ENCODE measurements at places on chromosomes 2 and 18. TPM values are rescaled to one million over a fixed set of nuclear protein-coding genes. Genes with fewer than 3 reads are reported as not detected.

ADCYAP1 gene
- total RNA-seq, result 0.27 TPM

GRCh38 chr2:142710336-142710735 is 167.1 kb upstream of the KYNU start:
- no peak for DNase-seq

DNA sequence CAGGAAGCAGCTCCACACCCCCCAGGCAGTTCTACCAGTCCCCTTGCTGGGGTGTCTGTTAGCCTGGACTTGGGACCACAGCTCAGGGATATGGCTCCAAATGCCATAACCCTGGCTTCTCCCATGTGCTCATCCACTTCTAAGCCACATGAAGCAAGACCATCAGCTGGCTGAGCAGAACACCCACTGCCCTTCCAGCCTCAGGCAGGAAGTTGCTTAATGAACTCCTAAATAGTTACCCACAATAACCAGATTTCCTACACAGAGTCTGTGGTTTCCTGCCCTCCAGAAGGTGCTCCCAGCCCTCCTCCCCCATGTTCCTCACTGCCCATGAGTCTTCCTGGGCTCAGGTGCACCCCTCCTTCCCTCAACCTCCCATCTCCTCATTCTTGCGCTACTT is 98.3 kb upstream of the EPC2 start:
- DNase-seq, result no peak

AQP12A gene
- total RNA-seq, result not detected

SERPINB11 gene
- not detected for total RNA-seq

- peak; percentile 49 for DNase-seq
Observed at GRCh38 chr2:130869441-130870160, 32.9 kb downstream of the ARHGEF4 start.

LBH gene
- total RNA-seq, result 19.8 TPM

GRCh38 chr2:222248256-222248655 is 50.5 kb downstream of the PAX3 start:
- no peak for DNase-seq

- DNase-seq, result no peak
Observed at GRCh38 chr2:188333751-188334524, 42.3 kb downstream of the GULP1 start.

DNA sequence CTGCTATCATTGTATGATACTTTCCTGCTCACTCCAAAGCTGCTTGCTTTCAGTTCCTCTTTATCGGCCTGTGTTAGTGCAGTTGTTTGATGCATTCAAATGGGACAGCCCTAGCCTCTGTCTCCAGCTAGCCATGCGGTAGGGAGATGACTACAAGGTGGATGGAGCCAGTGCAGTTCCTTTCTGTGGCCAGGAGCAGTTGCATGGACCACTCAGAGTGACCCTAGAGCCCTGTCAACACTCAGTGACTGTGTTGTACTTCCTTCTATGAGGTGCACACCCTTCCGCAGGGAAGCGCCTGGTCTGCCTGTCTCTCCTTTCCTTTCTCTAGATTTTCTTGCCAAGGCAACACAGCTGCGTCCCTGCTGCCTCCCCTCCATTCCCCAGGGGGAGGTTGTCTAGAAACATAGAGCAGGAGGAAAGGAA is 33.8 kb downstream of the KCNS3 start:
- DNase-seq, result no peak

GRCh38 chr2:79100285-79100684 is 12.5 kb upstream of the REG1B start:
- no peak for DNase-seq

DNA sequence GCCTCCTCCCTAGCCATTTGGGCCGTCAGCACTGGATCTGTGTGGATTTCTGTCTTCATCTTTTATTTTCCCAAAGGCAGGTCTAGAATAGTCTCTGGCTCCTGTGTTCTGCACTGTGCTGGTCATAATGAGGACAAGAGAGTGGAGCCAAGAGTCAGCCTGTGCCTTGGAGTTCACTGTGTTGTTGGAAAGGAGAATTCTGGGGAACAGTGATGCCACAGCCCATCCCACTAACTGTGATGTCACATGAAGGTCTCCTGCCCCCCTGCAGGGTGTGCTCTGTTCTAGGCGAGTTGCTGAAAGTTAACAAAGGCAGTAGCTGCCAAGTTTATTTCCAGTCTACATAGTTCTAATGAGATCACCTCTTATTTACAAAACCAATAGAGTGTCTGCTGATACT is 248.5 kb downstream of the TPGS2 start:
- no peak for DNase-seq

HNRNPLL gene
- 50.2 TPM for total RNA-seq

DNA sequence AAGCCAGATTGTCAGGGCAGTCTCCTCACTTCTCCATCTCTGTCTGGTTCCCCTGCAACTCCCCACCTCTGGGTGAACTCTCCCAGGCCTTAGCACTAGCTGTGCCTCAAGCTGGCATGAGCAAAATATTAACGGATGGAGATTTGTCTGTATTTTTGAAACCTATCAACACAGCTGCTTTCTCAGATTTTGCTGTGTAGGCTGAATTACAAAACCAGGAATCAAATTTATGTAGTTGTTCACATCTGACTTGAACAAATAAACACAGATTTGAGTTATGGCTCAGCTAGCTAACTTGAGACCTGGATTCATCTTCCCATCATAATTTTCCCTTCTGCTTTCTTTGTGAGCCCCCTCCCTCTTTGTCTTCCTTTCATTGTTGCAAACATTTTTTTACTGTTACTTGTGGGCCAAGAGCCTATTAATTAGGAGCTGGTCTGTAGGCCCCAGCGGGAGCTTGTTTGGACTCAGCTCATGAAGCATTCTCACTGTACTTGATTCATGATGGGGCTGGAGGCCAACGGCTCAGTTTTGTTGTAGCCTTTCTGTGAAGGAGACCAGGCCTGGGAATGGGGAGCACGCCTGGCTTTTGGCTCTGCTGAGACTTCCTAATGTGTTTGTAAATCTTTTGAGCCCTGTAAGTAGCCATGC is 164.1 kb upstream of the GATA6 start:
- no peak for DNase-seq

DNA sequence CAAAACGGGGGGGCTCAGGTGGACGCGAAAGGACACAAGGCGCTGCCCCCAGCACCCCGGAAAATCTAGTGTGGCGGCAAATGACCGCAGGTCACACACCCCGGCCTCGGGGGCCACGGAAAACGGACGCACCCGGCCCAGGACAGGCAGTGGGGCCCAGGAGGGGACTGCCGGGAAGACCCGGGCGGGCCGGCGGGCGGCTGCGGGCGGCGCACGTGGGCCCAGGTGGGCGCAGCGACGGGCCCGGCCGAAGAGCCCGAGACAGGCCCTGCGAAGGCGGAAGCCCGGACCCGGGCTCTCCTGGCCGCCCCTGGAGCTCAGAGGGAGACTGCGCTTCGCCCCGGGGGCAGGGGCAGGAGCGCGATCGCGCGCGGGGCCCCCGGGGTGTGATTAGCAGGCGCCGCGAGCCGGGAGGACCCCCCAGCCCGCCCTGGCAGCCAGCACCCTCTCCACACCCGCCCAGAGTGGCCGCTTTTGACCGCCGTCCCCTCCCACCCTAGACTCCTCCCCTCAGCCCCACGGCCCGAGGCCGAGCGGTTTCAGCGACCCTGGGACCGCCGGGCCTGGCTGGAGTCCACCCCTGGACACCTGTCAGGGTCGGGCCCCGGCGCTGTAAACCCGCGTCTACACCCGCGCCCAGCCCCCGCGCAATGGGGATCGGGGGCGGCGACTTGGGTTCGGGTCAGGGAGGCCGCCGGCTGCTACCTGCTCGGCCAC is 773 bp downstream of the MBP start:
- peak; percentile 86 for DNase-seq

KCNS3 gene
- 16.9 TPM for total RNA-seq

NGEF gene
- 17.5 TPM for total RNA-seq

GRCh38 chr2:169362894-169363559 is 693 bp upstream of the LRP2 start:
- no peak for DNase-seq

DNA sequence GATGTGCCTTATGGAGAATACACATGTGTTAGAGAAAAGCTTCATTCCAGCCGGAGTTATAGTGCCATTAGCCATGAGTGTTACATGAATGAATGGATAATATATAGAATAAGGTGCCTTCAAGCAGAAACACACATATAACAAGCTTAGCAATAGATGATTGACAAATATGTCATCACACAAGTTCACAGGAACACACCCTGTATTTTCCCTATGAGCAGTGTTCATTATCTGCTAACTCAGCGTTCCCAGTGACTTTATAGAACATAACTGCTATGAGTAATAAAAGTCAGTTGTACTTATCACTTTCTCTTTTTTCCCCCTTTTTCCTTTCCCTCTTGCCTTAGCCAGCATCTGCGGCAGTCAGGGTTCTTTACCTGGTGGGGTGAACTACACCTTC is 65.1 kb downstream of the TIMM21 start:
- DNase-seq, result no peak

- DNase-seq, result no peak
Observed at GRCh38 chr2:31238906-31239592, 5.1 kb downstream of the EHD3 start.

- no peak for DNase-seq
Observed at GRCh38 chr18:12911929-12912703, 28.1 kb upstream of the PTPN2 start.

GRCh38 chr2:73110168-73111072 is 2.3 kb downstream of the RAB11FIP5 start:
- DNase-seq, result peak; percentile 50

DNA sequence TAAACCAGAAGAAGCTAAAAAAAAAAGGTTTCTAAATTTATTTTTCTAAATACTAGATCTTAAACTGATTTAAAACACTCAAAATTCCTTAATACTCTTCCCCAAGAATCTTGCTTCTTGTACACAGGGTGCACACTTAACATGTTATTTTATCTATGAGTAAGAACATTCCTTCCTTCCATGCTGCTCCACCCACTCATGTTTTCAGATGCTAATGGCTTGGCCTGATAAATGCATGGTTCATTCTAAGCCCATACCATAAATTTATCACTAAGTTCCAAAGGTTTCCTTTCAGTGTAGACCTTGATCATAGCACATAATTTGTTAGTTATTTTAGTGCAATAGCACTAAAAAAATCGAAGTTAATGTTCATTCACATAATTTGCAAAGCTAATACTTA is 8.1 kb downstream of the FBXO48 start:
- no peak for DNase-seq

All from sciatic nerve (tissue), 2 donors.